Panc1 (cell line): ENCODE measurements at places on chromosomes 11 and 22.

DNA sequence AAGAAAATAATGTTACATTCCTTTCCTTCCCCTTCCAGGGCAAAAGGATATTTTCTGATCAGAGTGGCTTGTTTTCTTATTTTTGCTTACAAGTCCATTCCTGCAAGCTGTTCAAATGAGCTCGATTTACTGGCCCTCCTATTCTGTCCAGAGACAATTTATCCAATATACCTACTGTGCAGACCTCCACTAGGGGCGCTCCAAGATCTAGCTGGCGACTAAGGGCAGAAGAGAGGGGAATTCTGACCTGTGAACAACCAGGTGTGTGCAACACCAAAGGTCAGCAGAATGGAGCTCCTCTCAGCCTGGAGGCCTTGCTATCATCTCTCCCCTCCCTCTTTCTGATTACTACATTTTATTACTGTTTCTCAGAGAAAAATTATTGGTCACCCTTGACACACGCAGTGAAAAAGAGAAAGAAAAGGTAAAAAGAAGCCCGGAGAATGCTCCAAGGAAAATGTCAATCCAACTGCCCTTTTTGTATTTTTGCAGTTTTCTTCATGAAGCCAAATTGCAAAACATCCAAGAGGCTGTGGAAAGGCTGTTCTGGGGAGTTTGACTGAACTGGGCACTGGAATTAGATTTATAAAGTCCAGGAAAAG, 3.2 kb downstream of the SEZ6L start:
- peak; percentile 13 for DNase-seq

- no peak for DNase-seq
These were observed 37.4 kb downstream of the PDGFB start for GRCh38 chr22:39207141-39208012.

DNA sequence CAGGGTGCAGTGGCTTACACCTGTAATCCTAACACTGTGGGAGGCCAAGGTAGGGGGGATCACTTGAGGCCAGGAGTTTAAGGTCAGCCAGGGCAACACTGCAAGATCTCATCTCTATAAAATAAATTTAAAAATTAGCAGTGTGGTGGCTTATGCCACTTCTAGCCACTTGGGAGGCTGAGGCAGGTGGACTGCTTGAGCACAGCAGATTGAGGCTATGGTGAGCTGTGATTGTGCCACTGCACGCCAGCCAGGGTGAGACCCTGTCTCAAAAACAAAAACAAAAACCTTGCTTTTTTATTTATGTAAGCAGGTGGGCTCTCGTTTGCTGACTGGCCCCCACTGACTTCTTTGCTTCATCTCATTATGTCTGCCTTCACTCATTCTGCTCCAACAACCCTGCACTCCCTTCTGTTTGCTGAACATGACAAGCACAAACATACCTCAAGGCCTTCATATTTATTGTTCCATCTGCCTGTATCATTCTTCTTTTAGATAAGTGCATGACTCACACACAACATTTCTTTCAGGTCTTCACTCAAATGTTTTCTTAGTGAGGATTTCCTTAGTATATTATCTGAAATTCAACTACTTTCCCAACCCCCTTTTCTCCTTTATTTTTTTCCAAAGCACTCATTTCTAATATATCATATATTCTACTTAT, 32.4 kb upstream of the CLNS1A start:
- no peak for DNase-seq

- DNase-seq: no peak
These were observed 12.8 kb downstream of the TSKU start for GRCh38 chr11:76795936-76796441.

GRCh38 chr22:23626286-23626975, 5.7 kb downstream of the DRICH1 start:
- DNase-seq: no peak

- DNase-seq: no peak
These were observed 14.4 kb downstream of the CABIN1 start for GRCh38 chr22:24025475-24025874.

- no peak for DNase-seq
These were observed 5.5 kb downstream of the IL17REL start for GRCh38 chr22:50007057-50007511.

GRCh38 chr11:93017821-93018690, 48.6 kb downstream of the MTNR1B start:
- no peak for DNase-seq

GRCh38 chr11:57567515-57568329, at the start of gene UBE2L6:
Gene UBE2L6 (minus strand): TSS chr11:57567672. CDS start chr11:57567611, 61 bp downstream.
- no peak for DNase-seq

GRCh38 chr11:132746305-132746704, 786.0 kb downstream of the OPCML start:
- DNase-seq: no peak
